ENCODE measurements at places on chromosomes 16 and 17.

- no peak for DNase-seq
Observed at GRCh38 chr16:30876867-30877266, 17.0 kb downstream of the BCL7C start.

DNA sequence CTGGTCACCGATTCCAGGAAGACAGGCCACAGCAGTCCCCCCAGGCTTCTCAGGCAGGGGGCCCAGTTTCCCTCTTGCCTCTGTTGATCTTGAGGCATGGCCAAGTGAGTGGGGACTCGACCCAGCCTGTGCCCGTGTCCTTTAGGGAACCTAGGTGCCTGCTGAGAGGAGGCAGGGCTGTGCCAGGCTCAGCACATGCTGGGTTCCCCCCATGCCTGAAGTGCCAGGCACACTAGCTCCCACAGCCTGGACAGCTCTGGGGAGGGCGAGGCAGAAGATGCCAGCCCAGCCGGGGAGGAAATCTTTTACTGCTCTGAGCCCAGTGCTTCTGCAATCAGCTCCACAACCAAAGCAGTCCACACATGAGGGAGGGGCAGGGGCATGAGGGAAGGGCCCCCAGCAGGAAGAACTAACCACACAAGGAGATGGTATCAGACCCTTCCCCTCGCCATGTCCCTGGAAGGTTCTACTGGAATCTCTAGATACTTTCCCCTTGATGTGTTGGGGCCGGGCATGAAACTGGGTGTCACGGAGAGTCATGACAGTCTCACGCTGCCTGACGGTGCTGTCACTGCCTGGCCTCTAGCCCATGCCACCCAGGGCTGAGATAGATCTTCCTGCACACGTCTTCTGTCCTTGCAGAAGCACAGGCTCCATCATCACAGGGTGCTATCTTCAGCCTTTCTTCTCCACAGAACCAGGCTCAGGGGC, 25.5 kb downstream of the MYO18A start:
- no peak for DNase-seq

DNA sequence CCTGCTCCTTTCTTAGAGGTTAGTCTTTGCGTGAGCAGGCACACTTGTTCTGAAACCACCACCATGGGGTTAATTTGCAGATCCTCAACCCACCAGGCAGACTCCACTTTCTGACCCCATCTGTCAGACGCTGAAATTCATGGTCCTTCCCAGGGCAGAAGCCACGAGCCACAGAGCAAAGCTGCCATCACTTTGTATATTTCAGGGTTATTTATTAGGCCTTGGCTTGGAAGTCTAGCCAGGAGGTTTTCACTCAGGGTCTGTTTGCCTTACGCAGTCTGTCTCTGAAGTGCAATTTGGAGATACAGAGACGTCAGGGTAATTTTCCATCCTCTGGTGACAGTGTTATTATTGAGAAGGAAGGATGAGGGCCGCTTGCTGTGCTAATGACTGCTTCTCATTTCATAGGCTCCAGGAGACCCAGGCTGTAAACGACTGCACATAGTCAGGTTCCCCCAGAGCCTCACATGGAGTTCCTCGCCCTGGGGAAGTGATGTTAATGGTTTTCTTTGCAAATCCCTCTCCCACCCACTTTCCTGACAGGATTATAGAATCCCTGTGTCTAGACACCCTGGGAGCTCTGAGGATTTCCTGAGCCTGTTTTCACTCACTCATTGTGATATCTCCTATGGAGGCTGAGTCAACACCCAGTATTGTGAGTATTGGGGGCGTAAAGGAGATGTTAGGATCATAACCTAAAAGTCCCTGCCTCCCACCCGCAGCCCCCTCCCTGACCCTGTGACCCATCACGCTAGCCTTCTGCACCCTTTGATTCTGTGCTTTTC, 269.0 kb downstream of the ABCC12 start:
- no peak for DNase-seq

- no peak for DNase-seq
Observed at GRCh38 chr16:14244196-14245010, 173.3 kb downstream of the MRTFB start.

DNA sequence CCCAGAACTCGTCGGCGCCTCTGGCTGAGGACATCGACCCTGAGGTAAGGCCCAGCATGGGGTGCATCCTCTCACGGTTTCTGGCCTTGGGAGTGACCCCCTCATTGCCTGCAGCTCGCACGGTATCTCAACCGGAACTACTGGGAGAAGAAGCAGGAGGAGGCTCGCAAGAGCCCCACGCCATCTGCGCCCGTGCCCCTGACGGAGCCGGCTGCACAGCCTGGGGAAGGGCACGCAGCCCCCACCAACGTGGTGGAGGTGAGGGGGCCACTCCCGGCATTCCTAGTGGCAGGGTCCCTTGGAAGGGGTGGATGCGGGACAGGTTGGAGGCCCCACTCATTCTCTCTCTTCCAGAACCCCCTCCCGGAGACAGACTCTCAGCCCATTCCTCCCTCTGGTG, 8.4 kb upstream of the MRPL12 start:
- no peak for DNase-seq

GRCh38 chr17:49835472-49835871, 12.4 kb downstream of the TAC4 start:
- no peak for DNase-seq

DNA sequence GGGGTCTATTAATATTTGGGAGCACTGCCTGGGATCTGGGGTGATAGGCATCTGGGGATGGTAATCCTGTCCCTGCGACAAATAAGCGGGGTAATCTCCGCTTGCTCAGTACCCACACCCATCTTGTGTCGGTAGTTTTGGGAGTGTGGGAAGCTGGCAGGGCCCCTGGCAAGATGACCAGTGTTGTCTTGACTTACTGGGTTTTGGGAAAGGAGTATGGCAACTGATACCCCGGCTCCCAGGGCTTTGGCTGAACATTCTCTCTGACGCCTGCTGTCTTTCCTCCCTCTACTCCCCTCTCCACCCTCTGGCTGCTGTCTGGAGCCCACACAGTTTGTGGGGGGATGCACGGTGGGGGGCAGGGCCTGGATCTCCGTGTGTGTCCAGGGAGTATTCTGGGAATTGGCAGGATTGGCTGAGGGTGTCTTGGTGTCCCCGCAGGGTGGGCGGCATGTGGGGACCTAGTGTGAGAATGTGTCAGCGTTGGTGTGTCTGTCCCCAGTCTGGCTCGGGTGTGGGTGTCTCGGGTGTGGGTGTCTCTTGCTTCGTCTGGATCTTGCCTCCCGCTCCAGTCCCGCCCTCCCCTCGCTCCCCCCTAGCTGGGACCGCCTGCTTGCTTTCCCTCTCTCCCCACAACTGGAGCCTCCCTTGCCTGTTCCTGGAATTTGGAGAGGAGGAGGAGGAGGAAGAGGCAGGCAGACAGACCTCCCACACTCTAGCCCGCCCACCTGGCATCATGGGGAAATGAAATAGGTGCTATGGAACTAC, 12.0 kb downstream of the RARA start:
- no peak for DNase-seq
